ENCODE measurements at places on chromosomes 1 and 21.
A peak's percentile ranks its signal among the peaks of the same experiment; 100 is the strongest.

DNA sequence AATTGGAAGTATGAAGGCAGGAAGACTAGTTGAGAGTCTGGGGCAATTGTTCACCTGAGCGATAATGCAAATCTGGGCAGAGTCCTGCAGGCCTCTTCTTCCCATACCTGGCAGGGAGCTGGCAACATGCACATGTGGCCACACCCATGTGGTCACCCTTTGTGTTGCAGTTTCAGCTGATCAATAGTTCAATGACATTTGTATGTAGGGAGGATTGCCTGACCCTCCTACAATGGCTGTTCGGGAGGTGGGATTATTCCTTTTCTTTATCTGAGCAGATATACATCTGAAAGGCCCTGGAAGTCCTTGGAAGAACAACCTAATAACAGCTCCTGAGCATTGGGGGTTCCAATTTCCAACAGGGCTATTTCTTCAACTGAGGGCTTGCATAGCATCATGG is 15.2 kb upstream of the TRIM45 start:
- no peak for DNase-seq

DNA sequence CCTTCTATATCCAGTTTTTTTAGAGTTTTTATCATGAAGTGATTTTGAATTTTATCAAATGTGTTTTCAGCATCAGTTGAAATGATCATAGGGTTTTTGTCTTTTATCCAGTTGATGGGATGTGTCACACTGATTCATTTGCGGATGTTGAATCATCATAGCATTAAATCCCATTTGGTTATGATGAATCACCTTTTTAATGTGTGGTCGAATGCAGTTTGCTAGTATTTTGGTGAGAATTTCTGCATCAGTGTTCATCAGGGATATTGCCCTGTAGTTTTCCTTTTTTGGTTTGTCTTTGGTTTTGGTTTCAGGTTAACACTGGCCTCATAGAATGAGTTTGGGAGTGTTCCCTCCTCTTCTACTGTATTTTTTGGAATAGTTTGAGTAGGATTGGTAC is 80.3 kb downstream of the DIRAS3 start:
- DNase-seq: peak; percentile 43

GRCh38 chr1:52825868-52826267 is 16.7 kb upstream of the ZYG11A start:
- DNase-seq: peak; percentile 29

GRCh38 chr1:206979379-206980043 is 9.3 kb upstream of the FCAMR start:
- DNase-seq: peak; percentile 57

DNA sequence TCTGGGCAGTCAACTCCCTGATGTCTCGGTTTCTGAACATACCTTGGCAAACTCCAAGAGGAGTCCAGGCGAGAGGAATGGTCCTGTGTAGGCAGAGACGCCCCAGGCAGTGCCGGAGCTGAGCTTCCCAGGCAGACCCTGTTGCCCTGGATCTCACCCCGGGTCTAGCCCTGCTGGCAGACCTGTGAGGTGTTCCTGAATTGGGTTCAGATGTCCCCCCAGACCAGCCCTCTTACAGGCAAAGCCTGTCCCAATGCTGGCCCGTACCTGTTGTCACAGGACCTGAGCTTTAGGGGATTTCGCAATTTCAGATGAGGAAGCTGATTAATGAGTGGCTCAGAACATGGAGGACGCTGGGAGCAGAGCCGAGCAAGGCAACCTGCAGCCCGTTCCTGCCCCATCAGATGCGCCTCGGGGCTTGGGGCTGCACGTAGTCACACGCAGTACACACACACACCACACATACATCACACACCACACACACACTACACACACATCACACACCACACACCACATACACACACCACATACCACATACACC is 38.5 kb upstream of the PDE9A start:
- DNase-seq: no peak

GRCh38 chr1:32741059-32741412 is 38.5 kb upstream of the SYNC start:
- DNase-seq: no peak

DNA sequence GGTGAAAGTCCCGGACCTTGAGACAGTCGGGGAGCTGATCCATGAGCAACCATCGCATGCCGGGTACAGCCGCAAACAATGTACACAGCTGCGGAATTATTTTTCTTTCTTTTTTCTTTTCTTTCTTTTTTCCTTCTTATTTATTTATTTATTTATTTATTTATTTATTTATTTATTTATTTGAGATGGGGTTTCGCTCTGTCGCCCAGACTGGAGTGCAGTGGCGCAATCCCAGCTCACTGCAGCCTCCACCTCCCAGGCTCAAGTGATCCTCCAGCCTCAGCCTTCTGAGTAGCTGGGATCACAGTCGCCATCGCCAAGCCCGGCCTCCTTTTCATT is 2.6 kb upstream of the PERM1 start:
- DNase-seq: no peak

GRCh38 chr1:38076038-38076437 is 29.4 kb upstream of the POU3F1 start:
- DNase-seq: peak; percentile 15

GRCh38 chr1:53481456-53481855 is 22.3 kb downstream of the DMRTB1 start:
- no peak for DNase-seq

DNA sequence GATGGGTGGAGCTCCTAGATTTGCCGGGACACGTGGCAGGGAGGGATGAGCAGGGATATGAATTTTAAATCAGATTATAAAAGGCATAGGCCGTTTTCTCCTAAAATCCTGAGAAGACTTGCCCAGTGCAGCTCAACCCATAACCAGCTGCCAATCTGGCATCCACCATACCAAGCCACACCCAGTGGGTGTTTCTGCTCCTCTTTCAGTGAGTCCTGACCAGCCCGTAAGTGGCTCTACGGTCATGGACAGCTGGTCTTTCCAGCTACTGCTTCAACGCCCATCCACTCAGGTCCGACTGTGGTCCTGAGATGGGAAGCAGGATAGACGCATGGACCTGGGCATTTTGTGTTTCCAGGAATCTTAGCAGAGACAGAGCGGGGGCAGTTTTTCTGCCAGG is 107.2 kb downstream of the LAMC2 start:
- DNase-seq: no peak

DNA sequence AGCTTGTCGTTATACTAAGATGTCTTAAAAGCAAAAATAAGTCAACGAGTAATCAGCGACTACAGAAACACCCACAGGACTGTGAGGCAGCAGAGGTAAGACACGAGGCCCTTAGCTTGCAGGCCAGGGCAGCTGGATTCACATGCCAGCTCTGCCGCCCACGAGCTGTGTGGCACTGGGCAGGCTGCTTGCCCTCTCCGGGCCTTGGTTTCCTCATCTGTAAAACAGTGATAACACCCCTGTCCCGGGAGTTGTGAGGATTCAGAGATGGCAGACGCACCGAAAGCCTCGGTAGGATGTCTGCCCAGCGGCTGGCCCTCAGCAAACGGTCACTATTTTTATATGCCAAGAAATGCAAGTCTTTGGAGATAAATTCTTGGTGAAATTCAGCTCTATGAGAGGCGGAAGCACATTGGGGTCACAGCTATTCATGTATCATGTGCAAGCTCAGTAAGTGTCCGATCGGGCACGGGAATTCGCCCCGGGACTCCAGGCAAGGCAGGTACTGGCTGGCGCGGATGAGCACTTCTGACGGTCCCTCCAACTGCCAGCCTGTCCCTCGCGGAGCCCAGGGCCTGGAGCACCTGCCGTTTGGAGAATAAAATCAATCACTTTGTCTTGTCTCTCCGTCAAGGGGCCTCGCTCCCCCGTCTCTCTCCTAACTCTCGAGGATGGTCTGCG is 1.1 kb downstream of the C2CD2 start:
- DNase-seq: peak; percentile 40

DNA sequence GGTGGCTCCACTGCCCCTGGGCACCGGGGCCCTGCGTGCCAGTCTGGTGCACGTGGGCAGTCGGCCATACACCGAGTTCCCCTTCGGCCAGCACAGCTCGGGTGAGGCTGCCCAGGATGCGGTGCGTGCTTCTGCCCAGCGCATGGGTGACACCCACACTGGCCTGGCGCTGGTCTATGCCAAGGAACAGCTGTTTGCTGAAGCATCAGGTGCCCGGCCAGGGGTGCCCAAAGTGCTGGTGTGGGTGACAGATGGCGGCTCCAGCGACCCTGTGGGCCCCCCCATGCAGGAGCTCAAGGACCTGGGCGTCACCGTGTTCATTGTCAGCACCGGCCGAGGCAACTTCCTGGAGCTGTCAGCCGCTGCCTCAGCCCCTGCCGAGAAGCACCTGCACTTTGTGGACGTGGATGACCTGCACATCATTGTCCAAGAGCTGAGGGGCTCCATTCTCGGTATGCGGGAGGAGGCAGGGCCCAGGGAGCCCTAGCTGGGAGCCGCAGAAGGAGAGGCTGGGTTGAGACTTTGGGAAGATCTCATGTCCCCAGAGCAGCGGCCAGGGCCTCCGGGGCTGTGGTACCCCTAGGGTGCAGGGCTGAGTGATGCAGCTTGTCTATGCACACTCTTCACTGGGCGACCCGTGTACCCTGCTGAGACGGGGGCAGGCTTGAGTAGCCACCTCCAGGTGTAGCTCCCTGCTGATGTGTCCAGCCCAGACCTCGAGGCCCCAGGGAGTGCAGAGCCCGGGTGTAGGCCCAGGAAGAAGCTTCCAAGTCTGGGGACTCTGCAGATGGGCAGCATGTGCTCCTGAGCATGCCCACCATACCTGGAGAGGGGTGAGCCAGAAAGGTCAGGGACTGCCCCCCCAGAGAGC is 1.8 kb downstream of the VWA1 start:
- DNase-seq: no peak

- DNase-seq: no peak
These were observed 132.7 kb downstream of the CCDC185 start for GRCh38 chr1:223525957-223526356.

GRCh38 chr1:209444961-209445360 is 138.6 kb upstream of the CAMK1G start:
- no peak for DNase-seq

GRCh38 chr1:169427081-169427641 is at the start of gene CCDC181:
Gene CCDC181, minus strand, starts transcription at chr1:169427474. Its CDS starts 2,547 bp downstream, at chr1:169424927.
- peak; percentile 34 for DNase-seq

DNA sequence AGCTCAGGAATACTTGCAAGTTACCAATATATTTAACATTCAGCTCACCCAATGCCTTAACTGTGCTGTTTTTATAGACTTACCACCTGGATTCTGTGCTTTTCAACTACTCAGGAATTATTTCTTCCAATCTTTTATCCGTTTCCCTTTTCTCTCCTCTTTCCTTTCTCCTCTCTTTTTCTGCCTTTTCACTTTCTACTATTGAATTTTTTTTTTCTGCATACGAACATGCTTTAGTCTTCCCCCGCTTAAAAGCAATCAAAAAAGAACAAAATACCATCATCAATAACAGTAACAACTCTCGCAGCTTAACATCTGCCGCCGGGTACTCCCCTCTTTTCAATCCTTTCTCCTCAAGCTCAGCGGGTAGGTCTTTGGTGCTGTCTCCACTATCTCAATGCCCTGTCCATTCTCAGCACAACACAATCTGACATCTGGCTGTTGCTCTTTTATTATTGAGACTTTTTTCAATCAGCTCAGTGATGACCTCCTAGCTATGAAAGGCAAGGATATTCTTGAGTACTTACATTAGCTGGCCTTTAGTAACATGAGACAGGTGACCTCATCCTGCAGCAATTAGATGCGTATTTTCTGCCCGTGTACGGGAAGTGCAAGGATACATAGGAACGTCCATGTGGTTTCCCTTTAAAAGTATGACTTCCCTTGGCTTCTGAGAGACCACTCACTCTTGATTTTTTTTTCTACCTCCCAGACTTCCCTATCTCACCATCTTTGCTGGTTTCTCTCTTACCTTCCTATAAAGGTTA is 40.2 kb upstream of the SIPA1L2 start:
- DNase-seq: no peak

DNA sequence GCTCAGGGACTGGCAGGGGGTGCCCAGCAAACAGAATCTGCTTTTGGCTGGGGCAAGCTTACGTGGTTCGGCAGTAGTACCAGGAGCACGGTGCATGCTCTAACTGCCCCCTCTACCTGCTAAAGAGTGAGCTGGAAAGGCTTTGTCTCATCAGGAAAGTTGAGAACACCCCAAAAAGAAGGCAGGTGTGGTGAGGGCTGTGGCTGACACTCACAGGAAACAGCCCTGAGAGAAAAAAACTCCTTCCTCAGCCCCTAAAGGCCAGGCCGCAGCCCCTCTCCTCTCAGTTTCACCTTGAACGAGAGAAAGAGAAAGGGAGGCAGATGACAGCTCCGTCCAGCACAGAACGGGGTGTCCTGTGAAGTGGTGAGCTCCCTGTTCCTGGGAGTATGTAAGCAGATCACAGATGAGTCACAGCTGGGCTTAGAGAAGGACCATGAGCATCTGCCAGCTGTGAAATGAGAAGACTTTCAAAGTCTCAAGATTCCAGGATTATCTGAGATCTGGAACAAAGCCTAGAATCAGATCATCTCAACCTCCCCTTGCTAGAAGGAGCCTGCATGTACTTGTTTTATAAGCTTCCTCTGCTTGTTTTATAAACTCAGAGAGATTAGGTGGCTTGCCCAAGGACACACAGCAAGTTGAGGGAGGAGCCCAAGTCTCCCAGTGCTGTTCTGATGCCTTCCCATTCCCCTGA is 13.4 kb downstream of the LAPTM5 start:
- peak; percentile 13 for DNase-seq

GRCh38 chr21:42733037-42733627 is 79.7 kb downstream of the PDE9A start:
- DNase-seq: no peak

GRCh38 chr1:210235363-210236053 is 2.9 kb downstream of the SERTAD4 start:
- no peak for DNase-seq

DNA sequence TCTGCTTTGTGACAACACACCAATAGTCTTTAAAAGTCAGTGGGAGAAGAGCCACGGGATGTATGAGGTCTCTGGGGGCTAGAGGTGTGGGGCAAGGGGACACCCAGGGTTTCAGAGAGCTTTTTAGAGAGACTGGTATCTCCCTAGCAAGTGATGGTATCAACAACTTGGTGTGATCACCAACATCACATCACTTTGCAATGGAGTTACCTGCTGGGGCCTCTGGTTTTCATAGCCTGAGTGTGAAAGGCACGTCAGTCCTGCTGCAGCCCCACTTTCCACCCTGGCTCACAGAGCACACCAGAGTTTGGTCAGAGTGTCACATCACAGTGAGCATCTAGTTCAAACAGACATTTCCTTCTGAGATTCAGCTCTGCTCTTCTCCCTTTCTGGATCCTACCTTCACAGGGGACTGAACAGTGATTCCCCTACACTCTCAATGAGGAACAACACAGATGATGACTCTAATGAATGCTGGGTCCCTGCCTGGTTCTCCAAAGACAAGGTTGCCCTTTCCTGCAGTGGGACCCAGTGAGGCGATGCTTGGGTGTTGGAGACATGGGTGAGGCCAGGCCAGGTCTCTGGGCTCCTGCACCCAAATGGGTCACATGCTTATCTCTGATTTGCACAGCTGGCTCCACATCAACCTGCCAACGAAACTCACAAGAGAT is 2.0 kb upstream of the MAN1C1 start:
- no peak for DNase-seq

DNA sequence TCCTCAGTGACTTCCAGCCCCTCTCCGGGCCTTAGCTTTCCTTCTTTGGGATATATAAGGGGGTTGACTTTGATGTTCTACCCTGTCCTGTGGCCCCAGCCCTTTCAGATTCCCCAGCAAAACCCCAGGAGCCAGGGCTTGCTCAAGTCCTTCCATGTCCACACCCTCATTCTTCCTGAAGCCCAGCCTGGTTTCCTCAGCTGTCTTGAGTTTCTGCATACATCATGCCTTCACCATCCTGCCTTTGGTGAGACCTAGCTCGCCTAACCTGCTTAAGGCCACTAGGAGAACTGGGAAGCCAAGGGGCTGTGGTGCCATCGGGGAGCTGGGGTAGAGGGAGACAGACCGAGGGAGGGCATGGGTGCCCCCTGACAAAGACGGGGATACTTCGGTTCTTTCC is 17.2 kb upstream of the PEF1 start:
- DNase-seq: no peak
